ENCODE measurements at places on chromosomes 3 and 15.

DNA sequence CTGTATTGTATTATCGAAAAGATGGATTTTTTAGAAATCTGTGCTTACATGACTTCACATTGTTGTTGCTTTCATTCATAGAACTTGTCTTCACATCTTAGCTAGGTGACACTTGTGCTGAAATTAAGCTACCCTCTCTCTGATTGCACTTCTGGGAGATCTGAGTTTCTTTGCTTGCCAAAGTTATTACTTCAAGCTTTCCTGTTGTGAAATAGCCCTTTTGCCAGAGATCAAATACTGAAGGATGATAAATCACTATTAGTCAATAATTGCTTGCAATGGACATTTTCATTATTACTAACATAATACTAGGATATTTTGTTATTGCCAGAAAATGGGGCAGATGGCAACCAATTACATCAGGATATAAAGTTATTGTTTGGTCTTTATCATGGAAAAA, 34.7 kb downstream of the PIK3CA start:
- DNase-seq, result no peak

GRCh38 chr15:80272987-80273386, 21.0 kb upstream of the CTXND1 start:
- DNase-seq, result no peak

DNA sequence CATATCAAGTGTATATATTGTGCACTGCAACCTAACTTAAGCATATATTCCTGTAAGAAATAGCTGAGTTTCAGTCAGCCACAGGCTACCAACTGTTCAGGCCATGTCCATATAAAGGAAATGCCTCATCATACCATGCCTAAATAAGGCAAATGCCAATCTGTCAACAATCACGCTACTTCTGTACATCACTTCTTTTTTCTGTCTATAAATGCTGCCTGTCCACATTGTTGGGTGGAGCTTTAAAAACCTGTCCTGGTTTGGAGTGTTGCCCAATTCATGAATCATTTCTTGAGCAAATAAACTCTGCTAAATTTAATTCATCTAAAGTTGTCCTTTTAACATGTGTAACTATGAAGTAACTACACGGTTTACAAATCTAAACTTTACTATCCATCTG, 1091.9 kb downstream of the NSUN3 start:
- no peak for DNase-seq

DNA sequence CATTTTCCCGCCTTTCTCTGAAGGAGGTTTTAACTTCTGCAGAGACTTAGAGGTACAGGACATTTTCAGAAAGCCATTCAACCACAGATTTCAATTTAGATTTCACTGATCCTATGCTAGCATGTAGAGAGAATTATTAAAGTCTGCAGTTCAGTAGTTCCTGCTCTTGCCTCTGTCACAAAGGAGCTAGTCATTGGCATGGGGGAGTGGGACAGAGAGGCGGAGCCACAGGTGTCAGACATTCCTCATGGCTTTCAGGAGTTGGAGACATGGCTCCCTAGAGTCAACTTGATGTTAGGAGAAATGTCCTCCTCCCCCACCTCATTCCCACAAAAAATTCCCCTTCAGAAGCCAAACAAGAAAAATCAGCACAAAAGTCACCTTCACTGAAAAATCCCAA, 66.0 kb upstream of the SIAH2 start:
- DNase-seq, result no peak

DNA sequence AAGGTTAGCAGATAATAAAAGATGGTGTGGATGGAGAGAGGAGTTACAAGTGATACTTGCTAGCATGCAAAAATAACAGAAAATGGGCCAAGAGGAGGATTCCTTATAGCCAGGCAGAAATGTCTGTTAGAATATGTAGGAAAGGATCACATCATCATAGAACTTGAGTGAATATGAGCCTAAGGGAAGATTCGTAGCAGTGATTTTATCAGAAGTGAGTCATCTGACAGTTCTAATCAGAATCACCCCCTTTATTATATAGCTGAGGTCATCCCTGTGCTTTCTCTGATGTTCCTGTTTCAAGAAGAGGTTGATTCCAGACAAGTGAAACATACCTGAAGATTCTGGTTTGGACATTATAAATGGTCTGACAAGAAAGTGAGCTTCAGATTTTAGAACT, 22.9 kb downstream of the EXOG start:
- DNase-seq, result no peak

DNA sequence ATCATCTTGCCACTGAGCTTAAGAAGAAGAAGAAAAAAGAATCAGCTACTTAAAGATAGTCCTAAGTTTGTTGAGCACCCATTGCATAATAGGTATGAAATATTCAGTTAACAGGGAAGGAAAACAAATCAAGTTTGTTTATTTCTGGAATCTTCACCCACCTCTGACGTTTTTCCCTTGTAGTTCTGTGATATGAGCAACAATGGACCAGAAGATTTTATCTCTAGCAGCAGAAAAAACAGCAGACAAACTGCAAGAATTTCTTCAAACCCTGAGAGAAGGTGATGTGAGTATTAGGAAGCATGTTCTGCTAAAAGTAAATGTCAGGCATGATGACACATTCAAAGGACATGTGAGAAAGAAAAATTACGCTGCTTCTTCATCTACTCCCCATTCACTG, 3.7 kb downstream of the FANCI start:
- no peak for DNase-seq

- no peak for DNase-seq
Observed at GRCh38 chr15:99021694-99022093, 14.1 kb upstream of the PGPEP1L start.
